ENCODE measurements at places on chromosomes 2 and 18. TPM values are rescaled to one million over a fixed set of nuclear protein-coding genes. Genes with fewer than 3 reads are reported as not detected.

DNA sequence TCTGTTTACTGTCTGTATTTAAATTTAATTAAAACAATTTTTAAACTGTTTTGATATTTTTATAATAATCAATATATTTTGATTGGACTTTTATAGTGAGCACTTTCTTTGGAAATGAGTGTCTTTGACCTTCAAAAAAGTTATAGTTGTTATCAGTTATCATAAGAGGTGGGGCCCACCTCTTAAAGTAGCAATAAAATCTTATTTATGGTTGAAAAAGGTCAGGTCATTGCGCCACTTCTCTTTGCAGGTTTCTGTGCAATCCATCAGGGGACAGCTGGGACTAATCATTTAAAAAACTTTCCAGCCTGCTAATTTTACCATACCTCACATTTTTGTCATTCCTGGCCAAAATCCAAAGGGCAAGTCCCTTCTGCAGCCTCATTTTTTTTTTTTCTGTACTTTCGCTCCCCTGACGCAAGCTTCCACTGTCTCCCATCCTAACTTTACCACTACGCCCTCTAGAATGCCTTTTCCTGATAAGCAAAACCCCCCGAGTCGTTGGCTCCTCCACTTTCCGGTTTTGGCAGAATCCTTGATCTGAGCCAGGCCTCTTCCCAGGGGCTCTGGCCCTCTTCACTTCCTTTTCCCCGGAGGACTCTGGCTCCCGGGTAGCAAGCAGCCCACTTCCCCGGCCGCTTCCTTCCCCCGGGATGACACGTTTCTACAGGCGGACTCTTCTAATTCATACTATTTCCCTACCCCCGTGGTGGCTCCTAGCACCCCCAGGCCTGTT is 1.1 kb upstream of the SEH1L start:
- peak; percentile 6 for DNase-seq
- H3K27me3 ChIP-seq = no peaks in the 10 kb centered on the region
- H3K27ac ChIP-seq = peak overlapping the region; percentile 96
- peak overlapping the region; percentile 71 for H3K4me3 ChIP-seq

GRCh38 chr2:137964066-137964858 is at the start of gene HNMT:
Gene HNMT, plus strand, starts transcription at chr2:137964473. Its CDS starts 19 bp downstream, at chr2:137964492.
- H3K36me3 ChIP-seq = no peaks in the 10 kb centered on the region
- peaks cover 6% of the 10 kb centered on the region for H3K4me1 ChIP-seq
- peak within 1 kb of the TSS; percentile 46 for H3K4me3 ChIP-seq
- H3K27me3 ChIP-seq = no peaks in the 10 kb centered on the region

DNA sequence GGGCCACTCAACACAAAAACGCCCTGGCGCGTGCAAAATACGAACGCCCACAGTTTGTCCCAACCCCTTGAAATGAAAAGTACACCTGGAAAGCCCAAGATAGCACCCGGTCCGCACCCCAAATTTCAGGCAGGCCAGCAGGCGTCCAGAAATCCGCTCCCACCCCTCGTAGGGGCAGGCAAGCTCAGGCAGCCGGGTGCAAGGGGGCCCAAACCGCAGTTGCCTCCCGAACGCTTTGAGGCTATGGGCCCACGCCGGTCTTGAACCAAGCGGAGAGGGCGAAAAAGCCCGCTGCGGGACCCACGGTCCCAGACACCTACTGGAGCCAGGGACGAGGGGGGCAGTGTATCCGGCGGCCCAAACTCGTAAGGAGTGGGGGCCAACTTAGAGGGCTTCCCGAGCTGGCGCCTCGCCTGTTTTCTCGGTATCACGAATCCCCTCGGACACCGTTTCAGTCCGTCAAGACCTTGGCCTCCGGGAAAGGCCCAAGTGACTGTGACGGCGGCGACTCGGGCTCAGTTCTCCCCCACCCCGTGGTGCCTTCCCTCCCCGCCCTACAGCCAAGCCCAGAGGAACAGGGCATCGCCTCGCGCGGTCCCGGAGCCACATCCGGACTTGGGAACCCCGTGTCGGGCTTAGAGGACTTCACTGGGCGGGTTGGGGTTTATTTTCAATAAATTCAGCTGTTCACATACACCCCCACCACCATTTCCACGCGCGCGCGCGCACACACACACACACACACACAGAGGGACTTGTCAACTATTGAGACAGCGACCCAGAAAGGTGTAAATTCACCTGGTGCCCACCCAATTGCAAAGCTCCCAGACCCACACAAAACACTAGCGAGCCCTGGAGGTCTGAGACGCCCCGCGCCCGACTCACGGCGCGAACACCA is 6.2 kb upstream of the SATB2 start:
- peaks cover 27% of the 10 kb centered on the region for H3K4me1 ChIP-seq
- H3K27me3 ChIP-seq = peaks cover 88% of the 10 kb centered on the region
- no peaks in the 10 kb centered on the region for H3K36me3 ChIP-seq
- H3K4me3 ChIP-seq = peak overlapping the region; percentile 86
- H3K27ac ChIP-seq = peak overlapping the region; percentile 48

- no peak overlapping the region for H3K27ac ChIP-seq
- H3K27me3 ChIP-seq = no peaks in the 10 kb centered on the region
- H3K4me1 ChIP-seq = no peaks in the 10 kb centered on the region
- H3K36me3 ChIP-seq = no peaks in the 10 kb centered on the region
- H3K4me3 ChIP-seq = no peak overlapping the region
These were observed 31.9 kb downstream of the PSTPIP2 start for GRCh38 chr18:46040033-46040746.

DNA sequence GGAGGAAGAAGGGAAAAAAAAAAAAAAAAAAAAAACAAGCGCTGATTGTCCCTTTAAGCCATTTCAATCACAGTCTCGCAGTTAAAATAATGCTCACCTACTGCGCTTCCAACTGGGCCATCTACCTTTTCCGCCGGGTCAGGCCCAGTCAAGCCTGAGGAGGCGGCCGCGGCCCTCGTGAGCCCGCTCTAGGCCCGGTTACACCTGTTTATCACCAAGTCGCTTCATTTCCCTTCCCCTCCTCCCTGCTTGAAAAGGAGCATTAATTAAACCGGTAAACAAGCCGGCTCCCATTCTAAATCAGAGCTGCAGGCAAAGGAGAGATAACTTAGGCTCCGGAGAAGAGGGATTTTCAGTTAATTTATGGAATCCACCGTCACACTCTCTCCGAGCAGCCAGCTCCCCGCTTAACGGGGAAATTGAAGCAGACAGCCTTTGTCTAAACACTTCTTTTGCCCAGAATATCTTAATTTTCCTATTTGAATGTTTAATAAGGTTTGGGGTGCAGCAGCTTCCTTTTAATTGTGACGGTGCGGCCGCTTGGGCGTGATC is 140.1 kb upstream of the SIX3 start:
- H3K4me1 ChIP-seq = peaks cover 3% of the 10 kb centered on the region
- no peak for DNase-seq
- H3K4me3 ChIP-seq = peak overlapping the region; percentile 41
- H3K36me3 ChIP-seq = no peaks in the 10 kb centered on the region

- no peak for DNase-seq
- H3K4me3 ChIP-seq = no peak overlapping the region
- peaks cover 72% of the 10 kb centered on the region for H3K4me1 ChIP-seq
- no peaks in the 10 kb centered on the region for H3K36me3 ChIP-seq
- peak overlapping the region; percentile 100 for H3K27ac ChIP-seq
- no peaks in the 10 kb centered on the region for H3K27me3 ChIP-seq
These were observed 4.9 kb downstream of the SPEG start for GRCh38 chr2:219439506-219439905.

- no peak for DNase-seq
- no peaks in the 10 kb centered on the region for H3K27me3 ChIP-seq
- no peaks in the 10 kb centered on the region for H3K4me1 ChIP-seq
- no peaks in the 10 kb centered on the region for H3K36me3 ChIP-seq
- no peak overlapping the region for H3K27ac ChIP-seq
These were observed 652.9 kb downstream of the NR4A2 start for GRCh38 chr2:155679647-155680046.

DNA sequence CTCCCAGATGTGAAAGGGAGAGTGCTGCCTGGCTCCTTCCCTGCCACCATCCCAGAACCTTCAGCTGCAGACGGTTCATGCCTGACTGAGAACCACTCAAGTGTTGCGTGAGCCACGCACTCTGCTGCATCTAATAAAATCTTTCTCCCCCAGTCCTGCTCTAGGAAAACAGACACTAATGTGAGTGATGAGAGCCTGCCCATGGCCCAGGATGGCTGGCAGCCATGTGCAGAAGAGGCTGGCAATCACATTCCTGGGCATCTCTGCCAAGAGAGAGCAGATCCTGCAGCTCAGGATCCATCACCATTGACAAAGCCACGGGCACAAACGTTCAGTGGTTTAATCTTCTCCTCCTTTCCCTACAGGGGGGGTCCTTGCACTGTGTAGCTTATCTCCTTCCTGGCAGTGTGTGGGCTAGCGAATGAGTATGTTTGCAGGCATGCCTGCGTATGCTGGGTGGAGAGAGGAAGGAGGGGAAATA is 477.5 kb downstream of the SLC4A3 start:
- no peak overlapping the region for H3K4me3 ChIP-seq
- no peaks in the 10 kb centered on the region for H3K4me1 ChIP-seq

The TNFRSF11A gene
- 1.4 TPM for total RNA-seq

The C2orf81 gene
- total RNA-seq = 0.24 TPM

The ADAM23 gene
- total RNA-seq = 2.4 TPM

Data from gastrocnemius medialis (tissue), 4 donors.